ENCODE measurements at places on chromosomes 2 and 18. TPM values are rescaled to one million over a fixed set of nuclear protein-coding genes. Genes with fewer than 3 reads are reported as not detected.

CRYGC gene
- not detected for total RNA-seq

MC2R gene
- not detected for total RNA-seq

POTEI gene
- total RNA-seq, result not detected

SPHKAP gene
- 0.05 TPM for total RNA-seq

STPG4 gene
- total RNA-seq, result 0.20 TPM

SERPINB4 gene
- not detected for total RNA-seq

PROKR1 gene
- not detected for total RNA-seq

ALPI gene
- not detected for total RNA-seq

GALNT14 gene
- total RNA-seq, result not detected

VAMP8 gene
- not detected for total RNA-seq

CBLN2 gene
- not detected for total RNA-seq

CCDC85A gene
- total RNA-seq, result 0.06 TPM

FRZB gene
- total RNA-seq, result not detected

ATP5F1A gene
- total RNA-seq, result 357 TPM

ZBTB7C gene
- total RNA-seq, result 0.29 TPM

IGFBP2 gene
- total RNA-seq, result 32.7 TPM

GAL3ST2 gene
- total RNA-seq, result not detected

SNTG2 gene
- 0.78 TPM for total RNA-seq

FZD7 gene
- total RNA-seq, result 24.4 TPM

PLGLB2 gene
- total RNA-seq, result 0.68 TPM

RGPD4 gene
- not detected for total RNA-seq
